H7 (cell line): ENCODE measurements at places on chromosomes 4 and X. TPM values are rescaled to one million over a fixed set of nuclear protein-coding genes. Genes with fewer than 3 reads are reported as not detected.

CDX4 gene
- total RNA-seq: 21.7 and 23.8 TPM in 2 replicates

LGI2 gene
- total RNA-seq: 0.94 and 3.1 TPM in 2 replicates

MAMLD1 gene
- 0.31 and 1.1 TPM in 2 replicates for total RNA-seq

DNA sequence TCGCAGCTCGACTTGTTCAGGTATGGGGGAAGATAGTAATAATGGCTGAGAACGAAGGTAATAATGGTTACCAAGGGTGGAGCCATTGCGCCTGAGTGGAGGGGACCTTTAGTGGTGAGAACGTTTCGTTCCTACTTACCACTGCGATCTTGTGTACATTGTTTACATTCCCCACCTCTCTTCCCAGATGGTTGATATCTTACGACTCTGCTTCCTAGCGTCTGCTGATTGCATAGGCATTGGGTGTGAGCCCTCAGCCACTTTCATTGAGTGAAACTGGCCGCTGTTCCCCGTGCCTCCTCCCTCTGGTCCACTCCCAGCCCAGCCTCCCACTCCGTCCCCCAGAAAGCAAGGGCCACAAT lies 850 bp downstream of the IGBP1 start:
- DNase-seq: peak; percentile 29

GRCh38 chr4:124290678-124291077 lies 421.9 kb downstream of the ANKRD50 start:
- DNase-seq: no peak

GRCh38 chrX:107710617-107711391 lies 64.8 kb downstream of the TSC22D3 start:
- peak; percentile 44 for DNase-seq

SOD3 gene
- 0.07 and 1.3 TPM in 2 replicates for total RNA-seq

DNA sequence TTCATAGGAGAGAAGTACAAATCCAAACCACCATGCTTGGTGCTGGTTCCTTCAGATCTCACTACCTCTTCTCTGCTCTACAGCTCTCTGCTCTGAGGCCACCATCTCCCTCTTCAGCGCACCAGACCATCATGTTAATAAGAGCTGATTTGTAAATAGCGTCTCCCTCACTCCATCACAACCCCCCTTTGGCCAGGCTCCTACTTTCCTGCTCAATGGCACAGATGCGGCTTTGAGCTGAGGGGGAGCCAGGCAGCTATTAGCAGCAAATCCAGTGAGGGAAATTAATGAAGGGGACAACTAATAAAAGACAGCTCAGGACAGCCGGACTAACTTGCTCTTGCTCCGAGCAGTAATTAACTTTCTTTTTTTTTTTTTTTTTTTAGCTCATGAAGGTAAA lies 13.1 kb downstream of the NEUROG2 start:
- DNase-seq: no peak

MSANTD1 gene
- 0.07 and 0.24 TPM in 2 replicates for total RNA-seq

ASB11 gene
- not detected in 2 replicates for total RNA-seq

GRCh38 chr4:122990891-122991290 lies 68.5 kb upstream of the NUDT6 start:
- DNase-seq: no peak

HPGDS gene
- total RNA-seq: 0.21 TPM in 1 of 2 replicates, not detected in the other

DNA sequence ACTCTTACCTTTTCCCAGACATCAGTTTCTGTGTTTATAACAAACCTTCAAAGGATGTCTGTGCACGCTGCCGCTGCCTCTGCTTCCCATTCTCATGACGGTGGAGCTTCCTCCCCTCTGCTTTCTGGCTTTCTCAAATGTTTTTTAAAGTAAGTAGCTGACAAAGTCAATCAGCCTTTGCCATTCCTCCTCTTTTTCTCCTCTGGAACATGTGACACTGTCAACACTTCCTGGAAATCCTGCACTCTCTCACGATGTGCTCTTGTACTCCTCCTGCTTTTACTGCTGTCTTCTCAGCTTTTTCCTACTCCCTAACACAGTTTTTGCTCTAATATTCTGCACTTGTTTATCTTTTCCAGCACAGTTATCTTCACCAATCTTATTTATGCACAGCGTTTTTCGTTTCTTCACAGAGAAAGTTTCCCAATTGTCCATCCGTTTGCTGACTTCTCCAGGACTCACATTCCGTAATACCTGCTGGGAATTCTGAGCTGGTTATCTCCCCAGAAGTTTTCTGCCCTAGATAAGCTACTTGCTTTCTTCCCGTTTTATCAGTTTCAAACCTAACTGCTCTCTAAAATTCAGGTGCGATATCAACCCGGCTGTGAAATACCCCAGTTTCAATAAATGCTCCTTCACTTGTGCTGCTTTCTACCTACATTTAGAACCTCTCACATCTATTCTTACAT lies 465.6 kb upstream of the AGA start:
- no peak for DNase-seq

DNA sequence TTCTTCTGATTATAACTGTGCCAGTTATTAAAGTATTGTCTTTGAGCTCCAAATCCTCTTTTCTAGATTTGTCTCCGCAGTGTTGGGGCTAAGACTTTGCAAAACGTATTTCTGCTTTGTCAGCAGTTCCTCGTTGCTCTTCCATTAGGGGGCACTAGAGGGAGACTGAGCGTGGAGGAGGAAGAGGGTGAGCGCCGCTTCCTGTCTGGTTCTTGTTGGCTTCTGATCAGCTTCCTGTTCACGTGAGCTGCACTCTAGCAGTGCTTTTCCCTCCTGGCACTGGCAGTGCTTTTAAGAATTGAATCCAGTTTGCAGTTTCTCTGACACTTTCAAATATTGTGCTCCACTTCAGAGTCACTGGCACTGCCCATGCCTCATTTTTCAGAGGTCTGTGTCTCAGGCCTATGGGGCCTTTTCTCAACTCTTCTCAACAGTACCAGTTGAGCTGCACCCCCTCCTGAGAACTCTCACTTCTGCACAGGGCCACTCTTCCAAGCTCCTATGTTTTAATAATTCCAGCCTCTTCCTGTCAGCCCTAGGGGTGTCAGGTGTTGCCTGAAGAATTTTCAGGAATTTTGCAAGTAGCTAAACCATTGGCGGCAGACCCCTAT lies 54.4 kb upstream of the LCORL start:
- peak; percentile 18 for DNase-seq

- no peak for DNase-seq
Observed at GRCh38 chrX:5842601-5843000, 386.1 kb downstream of the NLGN4X start.

ADRA2C gene
- total RNA-seq: 32.1 and 34.1 TPM in 2 replicates

GRCh38 chr4:33037464-33037863 lies 2317.3 kb downstream of the PCDH7 start:
- DNase-seq: no peak

GC gene
- total RNA-seq: 0.26 TPM in 1 of 2 replicates, not detected in the other

- DNase-seq: no peak
Observed at GRCh38 chr4:122052677-122053076, 99.5 kb upstream of the BLTP1 start.

- DNase-seq: no peak
Observed at GRCh38 chr4:15562623-15563022, 92.5 kb downstream of the FBXL5 start.

- peak; percentile 36 for DNase-seq
Observed at GRCh38 chr4:159735281-159736207, 632.7 kb downstream of the RAPGEF2 start.

DNA sequence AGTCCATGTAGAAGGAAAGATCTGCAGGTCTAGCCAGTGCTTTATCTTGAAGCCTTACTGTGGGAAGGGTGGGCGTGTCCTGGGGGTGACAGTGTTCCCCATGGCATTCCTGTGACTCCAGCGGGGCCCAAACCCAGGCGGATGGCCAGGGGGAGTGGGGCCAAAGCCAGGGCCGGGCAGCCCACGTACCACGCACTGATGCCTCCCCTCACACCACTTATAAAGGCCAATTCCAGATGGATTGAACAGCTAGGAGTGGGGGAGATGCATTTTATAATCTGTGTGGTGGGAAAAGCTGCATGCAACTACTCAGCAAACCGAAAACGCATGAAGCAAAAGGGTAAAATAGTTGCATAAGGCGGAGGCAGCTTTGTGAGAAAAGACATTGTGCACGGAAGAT lies 36.4 kb downstream of the NELFA start:
- DNase-seq: peak; percentile 46

DNA sequence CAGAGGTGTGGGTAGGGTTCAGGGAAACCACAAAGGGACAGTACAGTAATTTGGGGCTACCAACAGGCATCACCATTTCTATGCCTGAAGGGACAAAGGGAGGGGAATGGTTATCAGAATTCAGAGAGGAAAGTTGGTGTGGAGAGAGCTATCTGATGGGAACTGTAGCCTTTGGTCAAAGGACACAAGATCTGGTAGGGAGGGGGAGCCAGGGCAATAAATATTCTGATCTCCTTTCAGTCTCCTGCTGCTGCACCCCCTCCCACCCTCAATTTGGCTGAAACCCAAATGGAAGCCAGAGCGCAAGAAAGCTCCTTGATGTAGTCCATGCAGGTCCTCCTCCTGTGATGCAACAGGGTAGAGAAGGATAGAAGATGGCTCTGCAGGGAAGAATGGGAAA lies 14.6 kb downstream of the PGK1 start:
- DNase-seq: no peak

DNA sequence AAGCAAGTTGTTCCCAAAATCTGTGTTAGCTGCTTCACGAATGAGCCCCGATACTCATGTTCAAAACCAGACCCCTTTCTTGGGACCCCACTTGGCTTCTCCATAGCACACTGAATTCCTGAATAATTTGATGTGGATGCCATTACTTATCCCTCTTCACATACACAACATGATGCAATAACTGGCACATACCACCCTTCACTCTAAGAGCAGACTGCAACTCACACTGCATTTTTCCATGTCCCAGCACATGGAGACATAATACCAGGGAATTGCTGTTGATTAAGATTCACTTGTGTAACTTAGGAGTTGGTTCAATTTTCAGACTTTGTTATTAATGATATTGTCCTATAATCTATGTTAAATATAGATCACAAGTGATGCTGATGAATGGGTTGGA lies 213.4 kb downstream of the MAML3 start:
- no peak for DNase-seq

- DNase-seq: peak; percentile 64
Observed at GRCh38 chr4:5891563-5892322, 1.1 kb downstream of the CRMP1 start.

GRCh38 chrX:26253526-26253925 lies 37.6 kb downstream of the MAGEB5 start:
- no peak for DNase-seq
